ENCODE measurements at places on chromosomes 12 and 14.

DNA sequence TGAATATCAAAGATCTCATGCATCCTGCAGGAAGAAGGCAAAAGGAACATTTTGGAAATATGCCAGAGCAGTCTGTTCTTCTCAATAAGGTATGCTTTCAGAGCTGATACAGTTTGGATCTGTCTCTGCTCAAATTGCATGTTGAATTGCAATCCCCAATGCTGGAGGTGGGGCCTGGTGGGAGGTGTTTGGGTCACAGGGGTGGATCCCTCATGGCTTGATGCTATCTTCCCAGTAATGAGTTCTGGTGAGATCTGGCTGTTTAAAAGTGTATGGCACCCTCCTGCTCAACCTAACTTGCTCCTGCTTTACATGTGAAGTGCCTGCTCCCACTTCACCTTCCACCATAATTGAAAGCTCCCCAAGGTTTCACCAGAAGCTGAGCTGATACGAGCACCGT lies 76.6 kb downstream of the RIN3 start:
- no peak for DNase-seq

- DNase-seq: peak; percentile 100
Observed at GRCh38 chr12:106118-106591, 39.6 kb downstream of the IQSEC3 start.

DNA sequence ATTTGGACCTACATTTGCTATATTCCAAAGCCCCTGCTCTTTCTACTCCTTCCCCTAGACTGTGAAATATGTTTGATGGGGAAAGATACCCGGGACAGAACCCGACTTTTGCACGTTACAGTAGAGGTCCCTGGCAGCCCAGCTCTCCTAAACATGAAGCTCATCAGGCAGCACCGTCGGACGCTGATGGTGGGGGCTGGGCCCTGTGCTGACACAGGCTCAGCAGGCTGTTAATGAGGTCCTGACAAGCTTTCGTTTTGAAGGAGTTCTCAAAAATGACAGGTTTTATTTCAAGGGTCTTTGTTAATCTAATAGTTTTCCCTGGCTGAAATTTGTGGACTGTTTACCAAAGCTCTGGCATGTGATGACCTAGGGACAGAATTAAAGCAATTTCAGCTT lies 102.3 kb downstream of the SLC25A47 start:
- no peak for DNase-seq

DNA sequence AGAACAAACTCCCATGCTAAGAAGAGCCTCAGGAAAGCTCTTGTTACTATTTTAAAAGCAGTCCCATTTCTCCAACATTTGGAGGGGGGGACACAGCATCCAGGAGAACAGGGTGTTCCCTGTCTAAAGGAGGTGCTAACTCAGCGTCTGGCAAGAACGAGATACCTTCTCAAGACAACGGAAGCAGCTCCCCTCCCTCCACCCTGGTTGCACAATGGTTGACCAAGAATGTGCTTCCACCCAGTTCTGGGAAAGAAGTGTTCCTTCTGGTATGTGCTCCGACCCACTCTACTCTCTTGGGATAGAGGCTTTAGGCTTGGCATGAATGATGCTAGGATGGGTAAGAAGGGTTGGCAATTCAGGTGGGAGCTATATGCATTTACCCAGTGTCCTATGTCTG lies 1.5 kb upstream of the KRT6A start:
- no peak for DNase-seq

DNA sequence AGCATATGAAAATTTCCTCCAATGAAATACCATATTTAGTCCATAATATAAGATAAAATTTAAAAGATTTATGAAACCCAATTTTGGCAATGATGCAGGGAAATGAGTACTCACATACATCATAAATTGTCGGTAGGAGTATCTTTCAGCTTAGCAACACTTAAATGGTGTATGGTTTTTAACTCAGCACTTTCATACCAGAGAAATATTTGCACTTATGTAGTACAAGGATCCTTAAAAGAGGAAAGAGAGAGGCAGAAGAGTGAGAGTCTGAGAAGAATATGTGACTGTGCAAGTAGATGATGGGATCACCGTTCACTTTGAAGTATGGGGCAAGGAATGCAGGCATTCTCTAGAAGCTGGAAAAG lies 379.3 kb upstream of the DCN start:
- DNase-seq: no peak

- no peak for DNase-seq
Observed at GRCh38 chr12:51395283-51396230, 4.4 kb upstream of the GALNT6 start.

DNA sequence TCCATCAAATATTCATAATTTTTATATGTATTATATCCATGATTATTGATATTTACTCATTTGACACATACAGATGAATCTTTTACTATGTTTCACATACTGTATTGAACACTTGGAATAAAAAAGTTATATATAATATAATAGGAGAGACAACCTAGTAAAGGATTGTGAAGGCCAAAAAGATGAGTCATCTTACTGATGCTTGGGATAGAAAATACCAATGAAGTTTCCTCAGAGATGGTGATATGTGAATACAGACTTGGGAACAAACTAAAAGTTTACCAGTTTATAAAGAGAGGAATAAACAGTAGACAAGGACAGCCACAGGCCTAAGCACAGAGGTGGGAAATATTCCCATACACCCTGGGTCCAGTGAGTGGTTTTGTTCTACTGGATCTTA lies 743.9 kb upstream of the FLRT2 start:
- no peak for DNase-seq

DNA sequence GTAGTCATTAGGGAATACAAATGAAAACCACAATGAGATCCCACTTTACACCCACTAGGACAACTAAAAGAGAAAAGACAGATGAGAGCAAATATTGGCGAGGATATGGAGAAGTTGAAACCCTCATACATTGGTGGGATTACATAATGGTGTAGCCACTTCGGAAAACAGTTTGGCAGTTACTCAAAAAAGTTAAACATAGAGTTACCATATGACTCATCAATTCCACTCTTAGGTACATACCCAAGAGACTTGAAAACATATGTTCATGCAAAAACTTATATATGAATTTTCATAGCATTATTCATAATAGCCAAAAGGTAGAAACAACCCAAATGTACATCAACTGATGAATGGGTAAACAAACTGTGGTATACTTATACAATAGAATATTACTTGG lies 27.1 kb downstream of the ALDH1L2 start:
- DNase-seq: no peak

- no peak for DNase-seq
Observed at GRCh38 chr14:84584511-84584910, 945.4 kb upstream of the FLRT2 start.

DNA sequence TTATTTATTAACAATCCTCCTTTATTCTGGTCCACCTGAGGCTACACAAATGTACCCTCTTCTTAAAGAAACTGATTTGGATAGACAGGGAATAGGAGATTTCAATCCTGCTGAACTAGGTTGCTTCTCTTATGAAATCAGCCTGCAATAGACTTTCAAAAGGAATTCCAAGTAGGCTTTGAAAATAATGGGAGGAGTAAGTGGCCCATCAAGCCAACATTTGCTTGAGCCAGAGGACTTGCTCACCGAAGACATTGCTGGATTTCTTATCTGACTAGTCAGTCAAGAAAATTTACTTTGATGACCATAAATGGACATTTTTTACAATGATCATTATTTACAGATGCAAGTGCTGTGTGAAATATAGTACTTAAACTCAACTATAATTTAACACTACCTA lies 82.8 kb upstream of the RASSF8 start:
- no peak for DNase-seq

DNA sequence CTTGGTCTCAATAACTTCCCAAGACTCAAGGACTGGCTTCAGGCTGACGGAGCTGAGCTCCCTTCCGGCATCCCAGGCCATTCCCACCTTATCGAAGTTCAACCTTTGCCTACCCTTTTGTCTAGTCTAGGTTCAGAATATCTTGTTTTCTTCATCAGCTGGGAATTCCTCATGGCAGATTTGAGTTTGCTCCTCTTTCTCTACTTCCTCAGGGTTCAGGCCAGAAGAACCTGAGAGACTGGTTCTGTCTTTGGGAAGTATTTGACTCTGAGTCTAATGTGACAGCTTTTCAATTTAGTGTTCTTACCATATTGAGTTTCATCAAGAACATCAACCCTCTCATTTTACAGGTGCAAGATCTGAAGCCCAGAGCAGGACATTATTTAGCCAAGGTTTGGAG lies 2.1 kb downstream of the BIN2 start:
- DNase-seq: no peak

- DNase-seq: no peak
Observed at GRCh38 chr12:14058717-14059116, 77.3 kb upstream of the GRIN2B start.

DNA sequence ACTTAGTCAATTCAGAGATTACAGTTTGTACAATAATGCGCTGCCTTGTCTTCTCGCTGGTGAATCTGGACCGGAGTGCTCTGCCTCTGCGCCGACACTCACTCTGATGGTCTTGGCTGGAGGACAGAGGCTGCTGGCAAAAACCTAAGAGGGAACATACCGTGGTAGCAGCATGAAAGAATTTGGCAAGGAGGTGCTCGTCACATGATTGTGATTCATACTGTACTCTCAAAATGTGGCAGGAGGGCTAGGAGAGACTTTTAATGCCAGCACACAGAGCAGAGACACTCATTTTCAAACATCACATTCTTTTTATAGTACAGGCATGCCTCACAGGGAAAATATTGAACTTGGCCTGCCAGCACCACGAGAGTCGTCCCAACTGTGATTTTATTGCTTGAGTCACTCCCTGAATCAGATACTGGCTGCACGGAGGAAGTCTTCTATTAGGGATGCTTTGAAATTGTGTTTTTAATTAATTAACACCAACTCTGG lies 67.8 kb downstream of the HMGA2 start:
- DNase-seq: no peak

DNA sequence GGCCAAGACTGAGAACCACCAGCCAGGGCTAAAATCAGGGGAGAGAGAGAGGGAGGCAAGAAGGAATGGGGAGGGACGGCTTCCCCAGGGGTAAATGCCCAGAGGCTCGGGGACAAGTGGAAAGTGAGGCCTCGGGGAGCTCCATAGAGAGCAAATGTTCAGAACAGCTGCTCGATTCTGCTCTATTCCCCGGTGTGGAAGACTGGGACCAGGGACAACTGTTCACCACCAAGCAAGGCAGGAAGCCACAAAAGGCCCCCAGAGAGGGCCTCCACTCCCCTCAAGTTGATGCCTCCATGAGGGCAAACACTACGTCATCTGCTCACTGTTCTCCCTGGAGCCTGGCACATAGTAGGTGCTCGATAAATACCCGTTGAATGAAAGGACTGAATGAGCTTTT lies 53.5 kb downstream of the IRF2BPL start:
- no peak for DNase-seq

- DNase-seq: no peak
Observed at GRCh38 chr12:56880125-56880992, 53.8 kb downstream of the SDR9C7 start.

GRCh38 chr12:49556391-49557186 lies 11.4 kb downstream of the MCRS1 start:
- DNase-seq: no peak

DNA sequence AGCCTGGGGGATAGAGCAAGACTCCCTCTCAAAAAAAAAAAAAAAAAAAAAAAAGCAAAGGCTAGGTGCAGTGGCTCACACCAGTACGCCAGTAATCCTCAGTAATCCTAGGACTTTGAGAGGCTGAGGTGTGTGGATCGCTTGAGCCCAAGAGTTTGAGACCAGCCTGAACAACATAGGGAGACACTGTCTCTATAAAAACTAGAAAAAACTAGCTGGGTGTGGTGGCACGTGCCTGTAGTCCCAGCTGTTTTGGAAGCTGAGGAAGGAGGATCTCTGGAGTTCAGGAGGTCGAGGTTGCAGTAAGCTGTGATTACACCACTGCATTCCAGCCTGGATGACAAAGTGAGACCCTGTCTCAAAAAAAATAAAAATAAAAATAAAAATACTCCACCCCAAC lies 8.9 kb upstream of the RBM25 start:
- DNase-seq: no peak

GRCh38 chr12:103336940-103337339 lies 158.8 kb downstream of the C12orf42 start:
- peak; percentile 22 for DNase-seq

DNA sequence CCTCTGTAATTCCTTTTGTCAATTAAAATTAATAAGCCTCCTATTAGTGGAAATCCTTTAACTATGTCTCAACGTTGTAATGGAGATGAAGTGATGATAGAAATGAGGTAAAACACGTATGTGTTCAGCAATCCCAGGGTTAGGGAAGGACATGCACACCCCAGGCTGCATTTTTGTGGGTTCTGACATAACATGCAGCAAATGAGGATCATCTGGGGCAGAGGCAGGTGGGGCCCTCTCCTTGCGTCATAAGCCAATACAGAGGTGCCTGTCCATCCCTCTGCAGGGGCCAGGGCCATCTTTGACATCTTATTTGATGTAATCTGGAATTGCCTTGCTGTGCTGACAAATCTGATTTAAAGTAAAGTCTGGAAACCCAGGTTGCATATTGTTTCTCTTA lies 73.2 kb downstream of the MYRFL start:
- no peak for DNase-seq

DNA sequence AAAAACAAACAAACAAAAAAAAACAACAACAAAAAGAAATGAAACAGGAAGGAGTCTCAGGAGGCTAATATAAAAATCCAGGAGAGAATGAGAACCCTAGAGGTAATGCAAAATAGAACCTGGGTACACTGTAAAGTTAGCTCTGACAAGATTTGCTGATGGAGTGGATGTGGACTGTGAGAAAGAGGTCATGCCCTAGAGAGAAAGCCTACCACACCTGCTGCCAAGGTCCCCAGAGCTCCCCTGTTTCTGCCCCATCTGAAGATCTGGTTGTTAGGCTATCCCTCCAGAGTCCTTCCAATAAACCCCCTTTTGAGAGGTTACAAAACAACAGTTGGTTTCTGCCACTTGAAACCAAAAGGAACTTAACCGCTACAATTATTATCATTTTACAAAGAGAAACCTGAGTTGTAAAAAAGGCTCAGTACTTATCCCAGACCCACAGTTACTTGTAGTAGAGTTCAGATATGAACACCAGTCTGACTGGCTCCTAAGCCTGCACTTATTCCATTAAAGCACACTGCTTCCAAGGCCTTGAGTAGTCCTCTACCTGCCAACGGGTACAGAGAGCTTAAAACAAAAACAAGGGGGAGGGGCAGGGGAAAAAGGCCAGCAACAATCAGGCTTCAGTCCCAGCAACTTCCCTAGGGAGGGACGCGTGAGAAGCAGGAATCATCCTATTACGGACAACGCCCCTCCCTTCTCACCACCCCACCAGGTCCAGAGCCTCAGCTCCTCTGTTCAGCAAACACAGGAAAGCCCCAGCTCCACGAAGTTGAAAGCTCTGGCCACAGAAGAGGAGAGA lies 27.7 kb downstream of the PPP1R13B start:
- peak; percentile 9 for DNase-seq

GRCh38 chr14:33570694-33571310 lies 380.1 kb downstream of the EGLN3 start:
- DNase-seq: no peak

GRCh38 chr12:6078398-6079096 lies 45.9 kb downstream of the VWF start:
- no peak for DNase-seq

DNA sequence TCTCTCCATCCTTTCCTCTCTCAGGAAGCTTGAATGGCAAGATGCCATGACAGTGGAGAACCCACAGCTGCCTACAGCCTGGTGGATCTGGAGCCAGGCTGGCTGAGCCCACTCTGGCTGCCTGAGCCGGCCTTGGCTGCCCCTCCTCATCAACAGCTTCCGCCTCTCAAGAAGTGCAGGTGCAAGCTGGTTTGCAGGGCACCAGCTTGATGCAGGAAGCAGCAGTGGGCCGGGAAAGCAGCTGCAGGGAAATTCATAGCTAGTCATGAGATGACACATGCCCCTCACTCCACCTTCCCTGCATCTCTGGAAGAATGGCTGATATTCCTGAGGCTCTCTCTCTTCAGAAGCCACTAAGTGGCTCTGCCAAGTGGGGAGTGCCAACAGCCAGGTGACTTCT lies 289.1 kb downstream of the RPS29 start:
- peak; percentile 83 for DNase-seq
